ENCODE measurements at places on chromosomes 7 and 10.
A peak's percentile ranks its signal among the peaks of the same experiment; 100 is the strongest.

GRCh38 chr10:3702569-3702968, 82.4 kb downstream of the KLF6 start:
- DNase-seq = no peak

- no peak for DNase-seq
These were observed 72.3 kb downstream of the TLL2 start for GRCh38 chr10:96441322-96441885.

DNA sequence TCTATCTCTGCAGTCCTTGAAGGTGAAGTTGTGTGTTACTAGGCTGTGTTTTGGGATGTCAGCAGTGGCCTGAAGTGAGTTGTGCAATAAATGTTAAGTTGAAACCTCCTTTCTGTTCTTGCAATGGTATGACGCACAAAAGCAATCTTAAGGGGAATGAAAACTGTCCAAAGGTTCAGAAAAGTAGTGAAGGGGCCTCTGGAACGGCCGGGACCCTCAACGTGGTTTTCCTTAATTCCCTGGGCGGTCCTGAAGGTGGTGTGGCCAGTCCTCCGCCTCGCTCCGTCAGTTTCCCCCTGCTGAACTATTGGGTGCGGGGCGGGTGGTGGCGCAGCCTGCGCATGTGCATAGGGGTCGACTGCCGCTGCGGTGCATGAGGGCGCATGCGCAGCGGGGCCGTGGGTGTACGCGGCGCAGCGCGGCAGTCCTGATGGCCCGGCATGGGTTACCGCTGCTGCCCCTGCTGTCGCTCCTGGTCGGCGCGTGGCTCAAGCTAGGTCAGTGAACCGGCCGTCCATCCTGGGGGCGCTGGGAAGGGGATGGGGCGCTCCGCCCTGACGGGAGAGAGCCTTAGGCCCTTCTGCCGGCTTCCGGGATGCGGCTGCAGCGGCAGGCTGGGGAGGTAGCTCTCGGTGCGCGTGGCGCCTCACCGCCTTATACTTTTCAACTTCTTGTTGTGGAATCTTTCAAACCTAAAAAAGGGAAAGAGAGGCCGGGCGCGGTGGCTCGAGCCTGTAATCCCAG, at the start of gene SUMF2:
Gene SUMF2 (plus strand): TSS at position 405 of the 744 bp plus-strand sequence. CDS start 26 bp downstream, at position 431.
- peak; percentile 77 for DNase-seq

DNA sequence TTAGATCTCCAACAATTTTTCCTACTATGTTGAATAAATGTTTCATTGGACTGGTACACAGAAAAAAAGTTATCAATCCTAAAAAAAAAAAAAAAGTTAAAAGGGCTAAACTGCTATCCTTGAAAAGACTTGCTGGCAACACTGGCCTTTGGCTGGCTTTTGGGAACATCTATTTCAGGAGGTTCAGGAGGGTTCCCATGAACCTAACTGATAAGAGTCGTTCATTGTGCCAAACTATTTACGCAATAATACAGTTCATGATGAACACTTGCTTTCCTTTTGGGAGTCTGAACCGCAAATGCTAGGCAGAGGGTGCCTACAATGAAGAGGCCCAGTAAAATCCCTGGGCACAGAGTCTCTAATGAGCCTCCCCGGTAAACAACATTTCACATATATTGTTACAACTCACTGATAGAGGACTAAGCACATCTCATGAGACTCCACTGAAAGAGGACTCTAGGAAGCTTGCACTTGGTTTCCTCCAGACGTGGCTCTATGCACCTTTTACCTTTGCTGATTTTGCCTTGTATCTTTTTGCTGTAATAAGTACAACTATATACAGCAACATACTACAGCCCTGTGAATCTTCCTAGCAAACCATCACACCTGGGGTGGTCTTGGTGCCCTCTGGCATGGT, 45.0 kb downstream of the ZFAND4 start:
- DNase-seq = no peak

- no peak for DNase-seq
These were observed 145.1 kb downstream of the GRM8 start for GRCh38 chr7:127107601-127108007.

DNA sequence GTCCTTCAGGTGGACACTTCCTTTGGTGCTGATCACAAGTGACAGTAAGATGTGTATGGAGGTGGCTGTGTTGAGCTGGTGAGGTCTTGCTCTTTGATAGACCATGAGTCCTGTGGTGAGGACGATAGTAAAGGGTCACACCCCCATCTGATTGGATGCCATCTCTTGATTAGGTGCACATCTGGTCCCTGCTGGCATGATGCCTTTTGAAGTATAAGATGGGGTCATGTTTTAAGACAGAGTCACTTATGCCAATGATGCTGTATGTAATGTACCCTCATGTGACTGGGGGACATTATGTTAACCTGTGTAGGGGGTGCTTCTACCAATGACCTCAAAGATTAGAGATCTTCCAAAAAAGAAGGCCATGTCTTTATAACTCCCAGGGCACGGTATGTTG, 644.6 kb downstream of the ACTR3B start:
- no peak for DNase-seq

DNA sequence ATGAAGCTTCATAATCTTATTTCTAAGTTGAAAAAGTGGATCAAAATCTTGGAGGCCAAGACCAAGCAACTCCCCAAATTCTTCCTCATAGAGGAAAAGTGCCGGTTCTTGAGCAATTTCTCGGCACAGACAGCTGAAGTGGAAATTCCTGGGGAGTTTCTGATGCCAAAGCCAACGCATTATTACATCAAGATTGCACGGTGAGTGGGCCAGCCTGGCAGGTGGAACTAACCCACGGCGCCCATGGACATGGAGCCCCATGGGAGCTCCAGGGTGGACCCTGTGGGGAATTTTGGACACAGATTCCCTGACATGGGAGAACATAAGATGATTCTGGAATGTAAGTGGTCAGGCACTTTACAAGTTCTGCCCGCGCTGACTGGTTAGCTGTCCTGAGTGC, 125.9 kb downstream of the TRRAP start:
- DNase-seq = no peak

DNA sequence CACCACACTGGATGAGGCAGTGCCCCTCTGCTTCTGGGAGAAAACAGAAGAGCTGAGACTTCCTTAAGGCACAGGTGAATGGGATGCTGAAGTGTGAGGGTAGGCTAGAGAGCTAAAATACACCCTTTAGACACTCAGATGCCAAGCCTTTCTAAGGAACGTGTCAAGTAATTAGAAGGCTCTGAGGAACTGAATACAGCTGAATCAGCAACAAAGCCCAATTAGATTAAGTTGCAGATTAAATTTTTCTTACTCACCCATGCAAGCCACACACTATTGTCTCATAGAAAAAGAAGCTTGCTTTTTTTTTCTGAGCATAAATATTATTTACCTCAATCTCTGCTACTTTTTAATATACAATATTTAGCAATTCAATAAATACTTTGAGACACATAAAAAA, 354.3 kb upstream of the NRG3 start:
- no peak for DNase-seq

DNA sequence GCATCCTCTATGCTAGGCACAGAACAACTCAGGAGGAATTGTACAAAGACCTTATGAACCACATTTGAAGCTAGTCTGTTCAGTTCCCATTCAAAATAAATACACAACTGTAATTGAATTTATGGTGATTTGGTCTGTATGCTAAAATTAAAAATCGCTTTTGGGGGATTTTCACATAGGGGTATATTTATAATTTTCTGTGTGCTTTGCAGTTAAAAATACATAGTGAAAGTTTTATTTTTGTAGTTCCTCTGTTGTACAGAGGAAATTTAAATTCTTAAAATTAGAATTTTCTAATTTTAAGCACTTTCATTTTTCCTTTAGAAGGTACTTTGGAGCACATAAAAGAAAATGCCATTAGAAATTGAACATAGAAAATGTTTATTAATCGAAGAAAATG, 6.9 kb downstream of the RABGEF1 start:
- DNase-seq = no peak

- DNase-seq = no peak
These were observed 50.0 kb upstream of the GTF2IRD1 start for GRCh38 chr7:74403521-74404387.

GRCh38 chr7:131027287-131027773, 293.3 kb upstream of the KLF14 start:
- no peak for DNase-seq

- DNase-seq = peak; percentile 25
These were observed 586 bp upstream of the ANKRD26 start for GRCh38 chr10:27100813-27101347.

DNA sequence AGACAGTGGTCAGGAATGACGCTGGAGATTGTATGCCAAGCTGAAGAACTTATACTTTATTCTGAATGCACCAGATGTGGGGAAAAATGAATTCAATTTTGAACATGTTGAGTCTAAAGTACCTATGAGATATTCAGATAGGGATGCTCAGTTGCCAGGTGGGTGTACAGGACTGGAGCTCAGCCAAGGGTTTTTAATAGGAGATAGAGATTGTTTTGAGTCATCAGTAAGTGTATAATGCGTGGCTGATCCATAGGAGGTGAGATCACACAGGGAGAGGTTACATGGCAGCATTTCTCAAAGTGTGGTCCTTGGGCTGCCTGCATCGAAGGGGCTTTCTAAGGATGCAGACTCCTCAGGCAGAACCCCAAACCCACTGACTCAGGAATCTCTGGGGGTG, 6.8 kb upstream of the HIPK2 start:
- no peak for DNase-seq

DNA sequence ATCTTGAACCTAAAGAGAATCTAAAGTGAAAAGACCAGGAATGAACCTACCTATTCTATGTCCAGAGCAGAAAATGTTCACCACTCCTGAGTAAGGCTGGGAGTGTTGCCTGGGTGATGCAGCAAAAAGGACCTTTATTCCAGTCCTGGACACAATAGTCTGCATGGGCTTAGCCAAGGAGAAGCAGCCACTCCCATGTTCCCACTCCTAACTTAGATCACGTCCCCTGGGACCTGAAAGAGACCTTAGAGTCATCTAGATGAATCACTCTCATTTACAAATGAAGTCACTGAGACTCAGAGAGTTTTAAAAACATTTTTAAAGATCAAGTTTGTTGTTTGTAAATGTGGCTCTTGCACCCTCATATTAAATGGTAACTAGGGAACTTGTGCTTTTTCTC, 763.4 kb downstream of the KCNMA1 start:
- no peak for DNase-seq

DNA sequence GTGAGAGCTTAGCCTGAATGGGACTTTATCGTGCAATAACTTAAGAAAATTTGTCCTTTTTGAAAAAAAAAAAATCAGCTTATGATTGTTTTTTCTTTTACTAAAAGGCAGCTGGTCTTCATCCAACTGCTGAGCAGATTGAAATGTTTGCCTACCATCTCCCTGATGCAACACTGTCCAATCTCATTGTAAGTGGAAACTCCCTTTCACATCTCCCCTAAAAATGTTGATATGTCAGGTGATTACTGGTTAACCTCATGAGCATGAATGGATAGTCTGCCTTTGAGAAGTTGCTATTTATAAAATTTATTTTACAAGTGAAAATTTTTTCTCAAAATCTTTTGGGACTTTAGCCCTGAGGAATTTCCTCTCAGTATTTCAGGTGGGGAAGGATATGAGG, 17.8 kb upstream of the HKDC1 start:
- DNase-seq = no peak

DNA sequence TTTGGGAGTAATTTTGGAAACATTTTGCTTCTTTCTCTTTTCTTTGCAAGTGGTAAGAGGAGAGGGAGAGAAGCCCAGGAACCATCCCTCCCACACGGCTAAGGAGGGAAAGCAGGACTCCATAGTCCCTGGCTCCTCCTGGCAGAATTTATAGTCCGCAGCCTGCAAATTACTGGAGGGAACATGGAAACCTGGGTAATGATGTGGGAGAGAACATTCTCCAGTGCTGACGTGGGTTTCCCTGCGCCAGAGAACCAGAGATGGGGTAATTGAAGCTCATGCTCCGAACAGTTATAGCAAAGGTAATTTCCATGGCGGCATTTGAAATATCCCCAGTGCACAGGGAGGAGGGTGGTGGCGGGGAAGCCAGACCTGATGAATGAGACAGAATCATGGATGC, 320.4 kb downstream of the RPS24 start:
- no peak for DNase-seq

DNA sequence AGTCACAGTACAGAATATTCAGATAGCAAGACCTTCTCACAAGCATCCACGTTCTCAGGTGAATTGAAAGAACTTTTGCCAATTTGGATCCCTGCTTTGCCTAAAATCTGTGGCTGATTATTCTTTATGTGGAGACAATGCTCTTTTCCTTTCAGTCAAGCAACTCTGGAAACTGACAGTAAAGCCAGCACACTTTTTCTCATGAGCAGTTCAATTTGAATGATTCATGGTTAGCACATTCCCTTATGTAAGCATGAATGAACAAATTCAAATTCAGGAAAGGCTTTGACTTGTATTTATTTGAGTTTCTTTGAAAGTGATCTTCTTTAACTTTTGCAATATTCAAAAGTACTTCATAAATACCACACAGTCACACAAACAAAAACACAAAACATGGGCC, 57.6 kb downstream of the MEOX2 start:
- no peak for DNase-seq

DNA sequence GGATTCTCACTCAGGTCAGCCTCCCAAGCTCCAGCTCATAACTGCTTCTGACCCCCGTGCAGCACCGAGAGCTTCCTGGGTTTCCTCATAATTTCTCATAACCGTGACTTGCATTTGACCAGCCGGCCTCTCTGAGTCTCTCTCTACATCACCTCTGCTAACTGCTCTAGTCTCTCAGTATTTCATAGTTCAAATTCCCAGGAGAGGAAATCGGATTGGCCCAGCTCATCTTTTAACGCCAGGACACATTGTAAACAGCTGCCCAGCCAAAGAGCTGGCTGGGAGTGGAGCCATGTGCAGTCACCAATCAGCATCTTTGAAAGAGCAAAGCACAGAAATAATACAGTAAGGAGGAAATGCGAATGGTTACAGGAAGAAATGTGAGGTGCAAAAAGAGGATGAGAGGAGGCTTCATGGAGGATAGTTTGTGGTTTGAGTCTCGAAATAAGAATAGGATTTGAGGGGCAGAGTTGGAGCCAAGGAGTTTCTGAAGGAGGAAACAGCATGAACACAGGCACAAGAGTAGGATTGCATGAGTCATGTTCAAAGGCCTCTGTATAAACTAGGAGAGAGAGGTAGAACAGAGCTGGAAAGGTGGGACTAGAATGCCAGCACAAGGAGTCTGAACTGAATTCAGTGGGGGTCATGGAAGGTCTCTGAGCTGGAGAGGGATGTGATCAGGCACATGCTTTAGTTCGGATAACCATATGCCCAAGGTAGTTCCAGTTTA, 15.2 kb upstream of the LBX1 start:
- DNase-seq = no peak

- no peak for DNase-seq
These were observed 99.8 kb upstream of the AGBL3 start for GRCh38 chr7:134886353-134887057.

- DNase-seq = no peak
These were observed 21.0 kb downstream of the PIP4K2A start for GRCh38 chr10:22693371-22693784.

GRCh38 chr10:99658622-99659030, 683 bp upstream of the ENTPD7 start:
- no peak for DNase-seq

- DNase-seq = no peak
These were observed 87.2 kb downstream of the ABCC2 start for GRCh38 chr10:99869581-99870122.

Data from NCI-H526 treated with DMSO at 0.1 percent for 48 hours (cell line).